ENCODE measurements at places on chromosomes 6 and 20.

DNA sequence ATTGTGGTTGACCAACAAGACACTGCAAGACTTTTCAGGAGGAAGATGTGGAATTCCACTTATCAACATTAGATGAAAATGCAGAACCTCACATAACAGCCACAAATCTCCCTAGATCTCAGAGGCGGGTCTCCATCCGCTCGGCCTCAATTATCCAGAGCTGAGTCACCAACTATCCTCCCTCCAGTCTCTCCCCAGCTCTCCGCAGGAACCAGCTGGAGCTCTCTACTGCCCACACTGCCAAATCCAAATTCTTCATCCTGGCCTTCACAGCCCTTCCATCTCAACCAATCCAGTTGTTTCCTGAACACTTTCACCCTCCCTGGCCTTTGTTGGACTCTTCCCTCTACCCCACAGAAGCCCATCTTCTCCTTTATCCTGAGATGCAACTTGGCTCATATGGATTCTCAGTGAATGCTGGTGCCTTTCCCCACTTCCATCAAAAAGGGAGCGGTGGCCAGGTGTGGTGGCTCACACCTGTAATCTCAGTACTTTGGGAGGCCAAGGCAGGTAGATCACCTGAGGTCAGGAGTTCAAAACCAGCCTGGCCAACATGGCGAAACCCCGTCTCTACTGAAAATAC lies 3.5 kb upstream of the TGIF2 start:
- no peak for DNase-seq

DNA sequence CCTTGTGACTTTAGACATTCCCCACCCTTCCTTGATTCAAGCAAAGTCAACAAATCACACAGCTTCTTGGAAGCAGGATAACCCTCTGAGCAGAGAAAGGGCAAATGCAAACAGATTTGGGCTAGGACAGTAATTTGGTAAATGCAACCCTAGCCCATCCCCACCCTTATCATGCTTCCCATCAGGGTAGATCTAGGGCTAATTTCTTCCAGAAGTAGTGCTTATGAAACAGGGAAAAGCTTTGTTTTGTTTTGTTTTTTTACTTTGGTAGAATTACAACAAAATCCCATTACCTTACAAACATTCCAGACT lies 525.1 kb upstream of the NOX3 start:
- DNase-seq, result no peak

DNA sequence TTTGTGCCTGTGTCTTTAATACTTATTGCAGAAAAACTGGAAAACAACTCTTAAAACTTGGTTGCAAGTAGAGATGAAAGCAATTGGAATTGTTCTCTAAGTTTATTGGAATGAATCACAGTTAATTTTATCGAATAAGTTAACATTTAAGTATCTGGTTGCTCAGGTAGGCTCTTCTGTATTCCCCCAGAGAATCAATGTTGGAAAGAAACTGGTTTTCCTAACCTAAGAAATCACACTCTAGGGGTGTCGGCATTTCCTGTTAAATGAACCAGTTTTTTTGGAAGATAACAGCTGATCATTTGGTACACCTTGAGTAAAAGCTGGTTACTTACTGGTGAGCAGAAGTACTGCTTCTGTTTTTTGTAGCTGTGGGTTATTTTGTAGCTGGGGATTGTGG lies 5.2 kb downstream of the TFAP2C start:
- DNase-seq, result no peak

DNA sequence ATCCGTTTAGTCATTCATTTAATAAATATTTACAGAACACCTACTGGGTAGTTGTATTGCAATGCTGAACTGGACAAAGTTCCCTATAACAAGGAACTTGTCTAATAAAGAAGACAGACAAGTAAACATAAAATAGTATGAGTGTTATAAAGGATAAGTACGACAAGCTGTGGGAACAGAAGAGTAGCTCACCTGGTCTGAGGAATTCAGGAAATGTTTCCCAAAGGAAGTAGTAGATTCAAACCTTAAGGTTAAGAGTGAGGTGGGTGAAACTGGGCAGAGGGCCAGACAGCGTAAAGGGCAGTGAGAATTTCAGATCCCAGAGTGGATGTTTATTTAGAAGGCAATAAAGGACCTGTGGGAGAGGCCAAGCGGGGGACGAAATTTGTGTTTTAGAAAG lies 72.3 kb upstream of the CD2AP start:
- DNase-seq, result no peak

DNA sequence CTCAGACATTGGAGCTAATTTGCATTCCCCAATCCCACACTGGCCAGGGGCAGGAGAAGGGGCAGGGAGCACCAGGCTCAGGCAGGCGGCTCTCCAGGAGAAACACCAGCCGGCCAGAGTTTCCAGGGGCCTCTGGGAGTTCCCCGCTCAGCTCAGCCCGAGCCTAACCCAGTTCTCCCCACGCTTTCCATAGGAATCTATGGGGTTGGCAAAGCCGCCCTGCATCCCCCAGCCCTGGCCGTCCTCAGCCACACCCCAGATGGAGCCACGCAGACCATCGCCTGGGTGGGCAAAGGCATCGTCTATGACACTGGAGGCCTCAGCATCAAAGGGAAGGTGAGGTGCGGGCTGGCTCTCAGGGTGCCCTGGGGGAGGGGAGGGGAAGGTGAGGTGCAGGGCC lies 8.2 kb downstream of the NPEPL1 start:
- DNase-seq, result no peak

DNA sequence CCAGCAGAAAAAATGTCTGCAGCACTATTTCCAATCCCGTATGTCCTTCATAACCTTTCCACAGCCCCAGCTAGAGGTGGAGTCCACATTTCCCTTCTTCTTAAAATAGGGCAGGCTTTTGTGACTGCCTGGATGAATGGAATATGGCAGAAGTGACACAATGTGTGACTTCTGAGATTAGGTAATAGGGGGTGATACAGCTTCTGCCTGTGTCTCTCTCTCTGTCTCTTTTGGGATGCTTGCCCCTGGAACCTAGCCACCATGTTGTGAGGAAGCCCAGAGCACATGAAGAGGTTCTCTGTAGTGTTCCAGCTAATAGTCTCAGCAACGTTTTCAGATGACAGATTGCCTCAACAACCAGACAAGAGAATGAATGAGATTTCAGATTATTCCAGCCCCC lies 51.4 kb downstream of the CLIC5 start:
- no peak for DNase-seq

DNA sequence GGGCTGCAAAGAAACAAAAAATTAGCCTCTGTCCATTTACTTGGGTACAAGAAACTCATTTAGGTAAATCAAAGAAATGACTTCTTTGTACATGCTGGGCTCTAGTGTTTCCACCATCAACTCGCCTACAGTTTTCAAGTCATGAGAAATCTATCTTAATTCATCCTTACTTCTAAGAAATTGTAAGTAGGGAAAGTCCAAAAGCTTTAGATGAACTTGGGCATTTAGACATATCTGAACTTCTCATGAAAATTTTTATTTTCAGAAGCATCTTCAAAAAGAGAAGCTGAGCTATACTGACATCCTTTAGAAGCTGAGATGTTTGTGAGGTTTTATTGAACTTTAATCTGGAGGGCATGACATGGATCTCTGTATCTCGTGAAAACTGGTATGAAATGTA lies 117.3 kb downstream of the MYB start:
- DNase-seq, result no peak

- no peak for DNase-seq
Observed at GRCh38 chr6:1615853-1616420, 6.2 kb downstream of the FOXC1 start.

DNA sequence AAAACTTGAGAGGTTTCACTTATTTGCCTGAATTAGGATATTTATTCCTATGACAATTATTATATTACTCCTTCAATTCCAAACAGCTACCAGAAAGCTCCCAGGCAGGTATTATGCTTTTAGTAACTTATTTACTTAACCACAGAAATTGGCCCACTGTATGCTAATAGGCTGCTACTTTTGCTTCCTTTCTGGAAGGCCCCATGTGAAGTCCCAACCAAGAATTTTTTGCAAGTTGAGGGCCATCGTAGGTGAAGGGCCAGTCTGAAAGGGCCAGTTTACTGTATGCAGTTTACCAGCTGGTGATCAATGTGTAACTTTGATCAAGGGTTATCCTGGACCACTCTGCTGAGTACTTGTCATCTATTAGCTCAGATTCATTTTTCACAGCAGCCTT lies 45.0 kb downstream of the EDN1 start:
- DNase-seq, result no peak

DNA sequence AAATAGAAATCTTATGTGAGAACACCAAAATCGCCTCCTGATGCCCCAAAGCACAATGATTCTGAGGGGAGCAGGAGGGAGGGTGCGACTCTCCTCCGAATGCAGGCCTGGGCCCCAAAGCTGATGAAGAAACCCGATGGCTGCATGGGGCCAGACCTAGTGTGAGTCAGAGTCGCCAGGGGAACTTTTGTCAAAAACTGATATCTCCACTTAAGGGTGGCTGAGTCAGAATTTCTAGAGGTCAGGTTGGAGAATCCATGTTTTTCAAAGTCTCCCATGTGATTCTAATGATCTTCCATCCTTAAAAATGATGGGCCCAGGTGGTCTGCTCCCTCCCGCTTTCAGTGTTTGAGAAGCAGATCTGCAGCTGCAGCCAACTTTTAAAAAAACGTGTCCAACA lies 172.8 kb downstream of the BACH2 start:
- no peak for DNase-seq
